ENCODE measurements at places on chromosomes 3 and 15.

GRCh38 chr3:55792009-55792408 is 304.9 kb upstream of the WNT5A start:
- DNase-seq, result no peak

DNA sequence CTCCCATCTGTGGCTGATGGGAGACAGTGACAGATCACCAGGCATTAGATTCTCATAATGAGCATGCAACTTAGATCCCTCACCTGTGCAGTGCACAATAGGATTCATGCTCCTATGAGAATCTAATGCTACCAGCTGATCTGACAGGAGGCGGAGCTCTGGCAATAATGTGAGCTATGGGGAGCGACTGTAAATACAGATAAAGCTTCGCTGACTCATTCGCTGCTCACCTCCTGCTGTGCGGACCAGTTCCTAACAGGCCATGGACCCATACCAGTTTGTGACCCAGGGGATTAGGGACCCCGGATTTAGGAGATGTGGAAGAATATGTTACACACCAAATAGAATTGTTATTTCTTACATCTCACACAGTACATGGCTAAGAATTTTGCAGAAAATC is 6.7 kb downstream of the ARGFX start:
- no peak for DNase-seq

DNA sequence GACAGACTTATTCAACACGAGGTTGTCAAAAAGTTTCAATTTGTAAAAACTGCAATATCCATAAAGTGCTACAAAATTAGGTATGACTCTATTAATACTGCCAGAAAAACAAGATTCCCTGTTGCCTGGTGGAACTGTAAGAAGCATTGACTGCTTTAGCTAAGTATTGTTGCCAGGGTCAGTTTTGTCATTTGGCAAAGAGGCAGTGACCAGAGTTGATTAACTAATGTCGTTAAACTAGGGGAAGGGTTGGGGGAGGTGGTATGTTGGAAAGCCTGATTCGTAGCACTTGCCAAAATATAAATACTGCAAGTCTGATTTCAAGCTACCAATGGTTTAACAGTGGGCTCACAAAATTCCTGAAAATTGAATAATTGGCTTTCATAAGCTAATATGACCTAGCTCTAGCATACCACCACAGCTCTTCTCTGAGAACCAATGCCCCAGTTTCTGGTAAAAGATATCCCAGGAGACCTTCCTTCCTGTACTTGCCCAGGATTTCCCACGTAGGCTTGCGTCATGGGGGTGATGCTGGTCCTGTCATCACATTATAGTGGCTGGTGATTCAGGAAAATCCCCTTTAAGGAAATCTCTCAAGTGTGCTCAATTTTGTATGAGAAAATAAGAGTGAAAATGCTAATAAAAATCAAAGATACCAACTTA is 266.4 kb upstream of the TBC1D5 start:
- no peak for DNase-seq

GRCh38 chr3:42804831-42805132 is 492 bp upstream of the HIGD1A start:
- DNase-seq, result no peak

DNA sequence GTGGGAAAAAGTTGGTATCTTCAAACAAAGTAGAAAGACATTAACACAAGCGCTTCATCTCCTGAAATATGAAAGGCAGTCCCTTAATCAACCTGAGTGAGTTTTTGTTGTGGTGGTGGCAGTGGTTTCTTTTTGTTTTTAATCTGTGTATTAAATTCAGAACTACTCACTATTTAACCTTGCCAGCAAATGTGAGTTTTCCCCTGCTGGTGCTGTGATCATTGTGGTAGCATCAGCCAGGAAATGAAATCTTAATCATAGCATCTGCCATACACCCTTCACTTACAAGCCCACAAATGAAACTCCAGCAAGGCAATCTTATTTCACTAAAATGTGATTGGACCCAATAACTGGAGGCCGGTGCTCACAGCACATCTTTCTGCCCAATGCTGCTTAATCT is 229.7 kb downstream of the SHOX2 start:
- no peak for DNase-seq

- no peak for DNase-seq
Measured at GRCh38 chr3:31699309-31699953, 166.7 kb downstream of the STT3B start.

- DNase-seq, result no peak
Measured at GRCh38 chr3:194615226-194615625, 18.0 kb downstream of the TMEM44 start.

GRCh38 chr3:144652573-144652972 is 681.0 kb downstream of the DIPK2A start:
- DNase-seq, result no peak

DNA sequence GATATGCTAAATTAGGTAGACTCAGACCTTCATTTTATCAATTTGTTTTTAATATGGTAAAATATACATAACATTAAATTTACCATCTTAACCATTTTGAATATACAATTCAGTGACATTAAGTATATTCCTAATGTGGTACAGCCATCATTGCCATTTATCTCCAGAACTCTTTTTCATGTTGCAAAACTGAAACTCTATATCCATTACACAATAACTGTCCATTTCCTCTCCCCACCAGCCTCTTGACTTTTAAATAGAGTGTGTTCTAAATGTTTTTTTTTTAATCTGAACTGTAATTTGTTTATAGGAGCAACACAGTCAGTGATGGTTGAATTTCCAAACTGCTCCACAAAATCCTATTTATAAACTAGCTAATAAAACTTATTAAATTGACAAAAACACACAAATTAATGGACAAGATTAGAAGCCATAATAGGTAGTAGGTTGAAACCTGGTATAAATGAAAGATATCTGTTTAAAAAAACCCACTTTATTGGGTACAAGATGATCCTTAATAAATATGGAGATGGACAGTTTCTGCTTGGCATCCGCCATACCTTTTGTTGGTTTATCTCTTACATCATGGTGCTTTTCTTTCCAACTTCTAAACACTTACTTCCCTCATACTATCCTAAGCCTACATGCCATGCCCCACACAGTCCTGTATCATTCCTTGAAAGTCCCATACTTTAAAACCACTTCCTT is 142.4 kb downstream of the ZPLD1 start:
- DNase-seq, result no peak

GRCh38 chr3:141278196-141279076 is 46.8 kb downstream of the PXYLP1 start:
- no peak for DNase-seq

GRCh38 chr3:132592216-132592615 is 4.9 kb upstream of the ACKR4 start:
- DNase-seq, result no peak

DNA sequence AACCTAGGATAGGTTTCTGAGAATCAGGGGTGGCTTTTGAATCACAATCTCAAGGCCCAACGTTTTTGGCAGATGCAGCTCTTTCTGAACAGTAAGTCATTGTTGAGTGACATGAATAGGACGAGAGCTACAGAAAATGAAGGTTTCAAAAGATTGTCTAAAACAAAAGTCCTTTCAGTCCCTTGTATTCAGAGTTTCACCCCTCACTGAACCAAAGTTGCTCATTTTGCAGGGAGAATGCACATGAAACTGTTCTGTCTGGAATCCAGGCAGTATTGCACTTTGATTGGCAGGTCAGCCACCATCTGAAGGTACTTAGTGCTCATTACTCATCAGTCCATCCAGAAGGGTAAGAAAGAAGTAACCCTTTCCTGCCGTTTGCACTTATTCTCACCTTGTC is 24.1 kb upstream of the RASGRP1 start:
- DNase-seq, result no peak

GRCh38 chr15:92097474-92098178 is 244.1 kb downstream of the SLCO3A1 start:
- peak; percentile 53 for DNase-seq

GRCh38 chr15:39125904-39126303 is 455.0 kb upstream of the THBS1 start:
- peak; percentile 15 for DNase-seq

DNA sequence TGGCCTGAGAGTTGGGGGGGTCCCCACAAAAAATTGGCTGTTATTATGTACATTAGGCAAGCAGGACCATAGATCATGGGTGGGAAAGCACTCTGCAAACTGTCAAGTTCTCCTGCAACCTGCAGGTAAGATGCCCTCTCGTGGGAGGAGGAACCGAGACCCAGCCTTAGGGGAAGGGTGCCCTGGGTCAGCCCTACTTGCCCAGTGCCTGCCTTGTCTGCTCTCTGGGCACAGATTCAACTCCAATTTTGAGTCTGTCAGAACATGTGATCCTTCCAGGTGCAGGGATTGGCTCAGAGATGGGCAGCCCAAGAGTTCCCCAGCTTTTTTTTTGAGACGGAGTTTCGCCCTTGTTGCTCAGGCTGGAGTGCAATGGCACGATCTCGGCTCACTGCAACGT is 99.2 kb downstream of the PLXNA1 start:
- no peak for DNase-seq

DNA sequence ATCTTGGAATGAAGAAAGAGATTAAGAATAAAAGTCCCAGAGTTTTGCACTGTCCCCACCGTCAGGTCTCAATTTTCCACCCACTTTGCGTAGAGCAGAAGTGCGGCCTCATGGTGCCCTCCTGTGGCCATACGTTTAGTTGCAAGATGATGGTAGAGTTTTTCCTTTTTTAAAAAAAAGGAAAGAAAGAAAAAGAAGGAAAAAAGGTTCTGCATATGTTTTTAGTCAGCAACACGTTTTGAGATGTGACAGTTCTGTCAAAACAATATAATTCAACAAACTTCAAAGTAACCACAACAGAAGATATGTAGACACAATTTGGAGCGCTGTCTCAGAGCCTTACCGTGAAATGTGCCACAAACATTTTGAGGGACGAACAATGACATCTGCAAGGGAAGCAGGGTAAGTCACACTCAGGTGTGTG is 24.6 kb downstream of the EBLN2 start:
- peak; percentile 29 for DNase-seq

DNA sequence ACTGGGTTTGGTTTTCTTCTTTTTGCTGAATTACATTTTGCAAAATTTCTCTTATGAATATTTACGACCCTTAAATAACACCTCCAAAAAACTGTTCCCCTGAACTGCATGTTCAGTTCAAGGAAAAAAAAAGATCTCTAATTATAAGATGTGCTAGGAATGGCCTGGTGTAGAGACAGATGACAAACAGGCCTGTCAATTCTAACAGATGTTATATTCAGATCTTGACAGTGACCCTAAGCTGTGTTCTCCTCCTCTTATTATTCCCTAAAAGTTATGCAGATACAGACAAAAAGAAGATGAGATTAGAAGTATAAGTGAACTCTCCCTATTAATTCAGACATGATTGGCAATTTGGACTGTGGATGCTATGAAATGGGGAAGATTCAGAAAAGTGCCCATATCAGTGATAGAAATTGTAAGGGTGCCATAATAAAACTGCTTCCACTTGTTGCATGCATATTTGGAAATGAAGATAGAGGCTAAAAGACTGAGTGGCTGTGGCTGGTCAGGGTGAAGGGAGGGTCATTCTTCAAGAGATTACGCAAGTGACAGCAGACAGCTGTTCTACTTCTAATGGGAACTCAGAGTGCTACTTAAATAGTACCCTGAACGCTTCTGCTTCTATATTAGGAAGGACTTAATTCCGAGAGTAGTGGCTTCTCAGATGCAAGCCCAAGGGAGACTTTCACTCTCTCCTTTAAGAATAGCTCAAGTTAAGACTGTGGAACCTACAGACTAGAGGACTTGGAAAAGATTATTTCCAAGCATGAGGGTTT is 75.5 kb downstream of the ADAMTS9 start:
- no peak for DNase-seq

GRCh38 chr15:33007303-33007855 is 187.1 kb downstream of the FMN1 start:
- DNase-seq, result no peak

GRCh38 chr3:13265507-13265906 is 154.6 kb downstream of the NUP210 start:
- no peak for DNase-seq

GRCh38 chr15:88377509-88377908 is 89.7 kb downstream of the MRPL46 start:
- DNase-seq, result no peak

- no peak for DNase-seq
Measured at GRCh38 chr3:178087376-178087775, 448.9 kb upstream of the KCNMB2 start.

- DNase-seq, result no peak
Measured at GRCh38 chr3:126634803-126635202, 20.1 kb downstream of the TXNRD3 start.

GRCh38 chr3:110307065-110307809 is 764.4 kb upstream of the NECTIN3 start:
- no peak for DNase-seq

DNA sequence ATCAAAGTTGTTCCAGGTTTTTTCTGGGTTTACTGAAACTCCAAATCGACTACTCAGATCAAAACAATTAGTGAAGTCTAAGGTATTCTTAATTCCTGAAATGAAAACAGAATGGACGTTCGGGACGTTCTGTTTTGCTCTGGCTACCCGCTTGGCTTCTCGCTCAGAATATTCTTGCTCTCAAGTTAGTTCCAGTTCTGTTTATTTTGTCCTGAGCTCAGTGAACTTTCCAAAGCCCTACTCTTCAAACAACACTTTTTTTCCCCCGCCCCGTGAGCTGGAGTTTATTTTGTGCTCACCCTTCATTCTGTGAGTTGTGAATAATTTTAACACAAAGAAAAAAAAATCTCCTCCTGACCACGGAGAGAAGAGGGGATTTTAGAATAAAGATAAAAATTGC is 72.6 kb downstream of the SAMMSON start:
- DNase-seq, result no peak

- DNase-seq, result no peak
Measured at GRCh38 chr3:160661660-160662059, 15.3 kb upstream of the ARL14 start.

GRCh38 chr15:96403071-96403470 is 72.6 kb downstream of the NR2F2 start:
- DNase-seq, result no peak

- no peak for DNase-seq
Measured at GRCh38 chr3:173467501-173467900, 70.0 kb downstream of the NLGN1 start.

DNA sequence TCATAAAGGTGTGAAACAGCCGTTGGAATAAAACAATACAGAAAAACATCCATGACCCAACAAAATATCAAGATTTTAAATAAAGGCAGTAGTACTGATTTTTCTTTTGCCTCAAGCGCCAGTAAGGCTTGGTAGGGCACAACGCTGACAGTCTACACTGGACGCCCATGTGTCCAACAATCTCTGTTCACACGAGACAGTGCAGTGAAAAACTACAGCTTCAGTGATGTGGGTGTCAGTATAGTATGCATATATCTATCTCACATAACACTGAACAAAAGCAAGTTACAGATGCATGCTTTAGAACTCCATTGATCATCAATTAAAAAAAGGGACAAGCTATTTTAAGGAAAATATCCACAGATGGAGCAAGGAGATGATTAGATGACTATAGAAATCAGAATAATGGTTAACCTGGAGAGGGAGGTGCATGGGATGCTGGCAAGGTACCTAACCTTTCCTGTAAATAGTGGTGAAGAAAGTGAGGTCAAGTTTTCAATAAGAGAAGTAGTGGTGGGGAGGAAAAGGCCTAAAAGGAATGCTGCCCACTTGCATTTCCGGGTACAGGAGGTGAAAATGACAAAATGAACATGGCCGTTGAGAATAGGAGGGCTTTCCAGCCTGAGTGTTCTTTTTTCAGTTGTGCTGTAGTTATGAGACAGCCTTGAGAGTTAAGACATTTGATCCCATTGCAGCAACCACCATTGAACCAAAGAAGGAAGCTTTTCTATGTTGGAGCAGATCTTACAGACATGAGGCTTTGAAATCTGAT is 42.7 kb downstream of the CTNNB1 start:
- no peak for DNase-seq
